ENCODE measurements at places on chromosomes 11 and 22. TPM values are rescaled to one million over a fixed set of nuclear protein-coding genes. Genes with fewer than 3 reads are reported as not detected.

- DNase-seq, result no peak
These were observed 538.3 kb upstream of the FAT3 start for GRCh38 chr11:91686281-91686680.

- DNase-seq, result no peak
These were observed 68.9 kb downstream of the CYB5R2 start for GRCh38 chr11:7604331-7604955.

- DNase-seq, result peak; percentile 55
These were observed 1.3 kb downstream of the PLEKHA7 start for GRCh38 chr11:17012712-17013547.

DNA sequence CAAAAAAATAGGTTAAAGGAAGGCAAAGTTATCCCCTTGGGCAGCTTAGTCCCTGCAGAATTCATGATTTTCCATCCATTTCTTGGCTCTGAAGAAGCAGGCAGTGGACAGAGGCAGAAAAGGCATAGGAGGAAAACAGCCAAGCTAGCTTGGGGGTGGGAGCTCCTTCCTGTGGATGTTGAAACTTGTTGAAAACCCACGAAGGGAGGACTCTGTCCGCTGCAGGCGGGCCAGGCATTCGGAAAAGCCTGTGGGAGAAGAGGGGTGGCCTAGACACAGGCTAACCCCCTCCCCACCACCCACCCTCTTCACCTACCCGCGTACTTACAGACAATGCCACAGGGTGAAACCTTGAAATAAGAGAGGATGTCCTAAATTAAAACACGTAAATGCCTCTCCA lies 72.1 kb downstream of the C22orf31 start:
- no peak for DNase-seq

KCNC1 gene
- total RNA-seq, result not detected

- peak; percentile 74 for DNase-seq
These were observed 19.3 kb upstream of the FXYD2 start for GRCh38 chr11:117843666-117844484.

FAR1 gene
- total RNA-seq, result 38.6 TPM

- no peak for DNase-seq
These were observed 408.2 kb downstream of the MN1 start for GRCh38 chr22:27393371-27393770.

All from lung microvascular endothelial cell (primary cell).